ENCODE measurements at places on chromosomes 11 and 22.
A peak's percentile ranks its signal among the peaks of the same experiment; 100 is the strongest.

- no peak for DNase-seq
These were observed 133.2 kb downstream of the TRIM29 start for GRCh38 chr11:120004723-120005122.

- no peak for DNase-seq
These were observed 163.1 kb downstream of the ETS1 start for GRCh38 chr11:128424271-128424711.

DNA sequence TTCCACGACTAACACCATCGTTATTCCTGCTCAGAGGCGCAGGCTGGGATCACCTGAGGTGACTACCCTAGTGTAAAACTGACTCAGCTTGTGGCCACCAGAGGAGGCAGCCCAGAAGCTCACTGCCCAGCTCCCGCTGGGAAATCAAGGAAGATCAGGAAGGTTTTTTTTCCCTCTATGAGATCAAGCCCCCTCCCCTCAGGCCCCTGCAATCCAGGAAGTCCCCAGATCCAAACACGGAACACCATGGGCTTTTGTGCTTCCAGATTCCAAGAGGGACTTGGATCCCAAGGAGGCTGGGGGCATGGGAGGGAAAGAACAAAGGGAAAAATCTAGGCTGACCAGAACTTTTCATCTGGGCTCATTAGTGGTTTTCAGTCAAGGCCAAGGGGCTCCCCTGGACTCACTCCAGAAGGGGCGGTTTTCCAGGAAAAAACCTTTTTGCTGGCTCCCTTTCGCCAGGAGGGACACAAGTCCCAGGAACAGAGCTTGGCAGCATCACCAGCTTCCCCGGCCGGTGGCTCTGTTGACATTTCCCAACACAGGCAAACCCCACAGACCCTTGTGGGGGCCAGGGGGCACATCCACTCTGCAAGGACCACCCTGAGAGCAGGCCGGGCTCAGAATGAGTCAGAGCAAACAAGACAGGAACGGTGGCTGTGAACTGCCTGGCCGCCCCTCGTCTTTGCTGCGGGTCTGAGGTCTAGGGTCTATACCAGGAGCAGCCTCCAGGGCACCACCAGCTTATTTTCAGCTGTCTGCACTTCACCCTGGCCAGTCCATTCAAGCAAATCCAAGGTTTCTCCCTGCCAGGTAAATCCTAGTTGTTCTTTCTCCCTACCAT is 36.8 kb downstream of the MYH9 start:
- DNase-seq = peak; percentile 87

DNA sequence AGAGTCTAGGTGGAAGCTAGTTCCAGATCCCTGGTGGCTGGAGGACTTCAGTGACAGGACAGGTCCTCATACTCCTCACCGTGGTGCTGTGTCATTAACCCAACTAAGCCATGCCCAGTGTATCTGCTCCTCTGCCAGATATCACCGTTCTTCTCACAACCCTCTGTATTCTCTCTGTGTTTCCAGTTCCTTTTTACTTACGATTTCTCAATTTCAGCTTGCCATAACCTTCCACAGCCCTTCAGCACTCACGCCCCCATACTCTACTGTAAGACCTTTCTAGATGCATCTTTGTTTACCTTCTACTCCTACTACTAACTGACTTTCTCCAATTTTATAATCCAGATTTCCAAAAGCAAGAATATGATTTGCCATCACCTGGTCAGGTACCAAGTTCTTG is 26.1 kb upstream of the RIC3 start:
- no peak for DNase-seq

GRCh38 chr11:47391077-47391583 is 12.8 kb upstream of the SPI1 start:
- DNase-seq = no peak

- no peak for DNase-seq
These were observed 6.7 kb upstream of the GSTP1 start for GRCh38 chr11:67576735-67577475.

DNA sequence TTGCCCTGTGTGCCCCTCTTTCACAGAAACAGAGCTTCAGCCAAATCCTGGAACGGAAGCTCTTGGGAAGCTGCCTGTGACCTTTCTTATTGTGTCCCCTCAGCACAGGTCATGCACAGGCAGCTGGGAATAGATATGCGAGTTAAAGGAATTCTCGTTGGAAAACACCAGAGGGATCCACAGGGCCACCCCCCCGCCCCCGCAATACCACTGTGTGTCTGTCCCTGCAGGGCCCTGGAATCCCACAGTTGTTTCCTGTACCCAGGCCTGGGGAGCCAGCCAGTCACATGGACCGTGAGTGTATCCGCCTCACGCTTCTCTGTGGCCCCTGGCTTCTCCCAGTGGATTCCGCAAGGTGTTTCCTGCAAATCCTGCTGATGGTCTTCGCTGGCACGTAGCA is 29.0 kb downstream of the TIMP3 start:
- DNase-seq = no peak

- peak; percentile 52 for DNase-seq
These were observed 19.0 kb upstream of the E2F8 start for GRCh38 chr11:19259487-19260345.

DNA sequence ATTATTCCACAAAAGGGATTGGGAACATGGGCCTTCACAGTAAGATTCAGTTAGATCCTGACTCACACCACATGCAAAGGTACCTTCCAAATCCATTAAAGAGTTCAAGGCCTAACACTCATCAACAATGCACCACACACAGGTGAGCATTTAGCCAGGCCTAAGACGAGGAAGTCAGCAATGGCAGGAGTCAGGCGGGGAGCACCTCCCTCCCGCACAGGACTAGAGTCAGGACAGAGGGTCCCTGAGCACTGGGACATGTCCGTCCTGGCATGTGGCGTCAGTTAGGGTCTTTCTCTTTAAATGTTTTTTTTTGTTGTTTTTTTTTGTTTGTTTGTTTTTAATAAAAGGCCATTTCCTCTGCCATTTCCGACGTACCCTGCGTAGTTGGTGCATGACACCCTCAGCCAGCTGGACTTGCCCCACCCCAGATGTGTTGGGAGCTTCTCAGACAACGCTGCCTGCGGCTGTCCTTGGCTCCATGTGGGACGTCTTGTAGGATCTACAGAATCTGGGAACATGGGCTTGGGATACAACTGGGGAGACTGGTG is 1458.6 kb downstream of the BRD1 start:
- DNase-seq = no peak

DNA sequence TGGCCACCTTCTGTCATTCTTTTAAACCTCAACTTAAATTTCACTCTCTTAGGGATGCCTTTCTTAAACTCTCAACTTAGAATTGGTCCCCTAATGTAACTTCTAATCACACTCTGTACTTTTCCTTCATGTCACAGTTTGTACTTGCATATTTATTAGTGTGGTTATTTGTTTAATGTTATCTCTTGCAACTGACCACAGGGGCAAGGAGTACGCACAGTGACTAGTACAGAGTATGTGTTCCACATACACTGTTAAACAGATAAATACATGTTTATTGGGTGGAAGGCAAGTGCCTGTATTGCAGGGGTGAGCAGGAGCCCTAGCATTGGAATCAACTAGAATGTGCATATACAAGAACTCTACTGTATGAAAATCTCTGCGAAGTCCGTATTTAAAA is 554.0 kb downstream of the INSC start:
- DNase-seq = no peak

DNA sequence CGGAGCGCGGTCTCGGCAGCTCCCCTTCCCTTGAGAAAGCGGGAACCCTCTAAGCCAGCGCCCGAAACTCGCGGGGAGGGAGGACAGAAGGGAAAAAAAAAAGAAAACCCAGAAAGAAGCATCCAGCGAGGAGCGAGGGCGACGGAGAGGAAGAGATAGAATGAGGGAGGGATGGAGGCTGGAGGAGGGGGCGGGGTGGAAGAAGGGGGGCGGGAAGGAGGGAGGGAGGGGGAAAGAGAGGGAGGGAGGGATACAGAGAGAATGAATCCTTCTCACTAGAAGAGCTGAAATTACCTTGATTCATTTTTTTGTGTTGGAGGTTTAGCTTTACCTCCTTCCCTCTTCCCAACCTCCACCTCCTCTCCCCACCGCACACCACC is 19.3 kb upstream of the BDNF start:
- DNase-seq = no peak

- DNase-seq = no peak
These were observed 20.4 kb downstream of the ZNRF3 start for GRCh38 chr22:28903729-28904128.

DNA sequence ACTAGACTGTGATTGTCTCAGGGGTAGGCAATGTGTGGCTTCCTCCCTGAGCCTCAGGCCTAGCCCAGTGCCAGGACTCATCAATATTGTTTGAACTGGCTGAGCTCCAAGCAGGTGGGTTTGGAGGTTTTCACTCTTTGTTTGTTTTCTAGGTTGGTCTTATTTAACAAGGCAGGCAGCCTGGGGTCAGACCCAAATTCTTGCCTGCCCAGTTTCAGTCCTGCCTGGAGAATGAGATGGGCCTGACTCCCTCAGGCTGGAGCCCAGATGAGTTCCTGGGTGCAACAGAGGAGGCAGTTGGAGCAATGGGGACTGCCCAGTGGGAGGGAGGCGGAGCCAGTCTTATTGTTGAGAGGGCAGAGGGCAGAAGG is 28.3 kb upstream of the TP53I11 start:
- peak; percentile 60 for DNase-seq

DNA sequence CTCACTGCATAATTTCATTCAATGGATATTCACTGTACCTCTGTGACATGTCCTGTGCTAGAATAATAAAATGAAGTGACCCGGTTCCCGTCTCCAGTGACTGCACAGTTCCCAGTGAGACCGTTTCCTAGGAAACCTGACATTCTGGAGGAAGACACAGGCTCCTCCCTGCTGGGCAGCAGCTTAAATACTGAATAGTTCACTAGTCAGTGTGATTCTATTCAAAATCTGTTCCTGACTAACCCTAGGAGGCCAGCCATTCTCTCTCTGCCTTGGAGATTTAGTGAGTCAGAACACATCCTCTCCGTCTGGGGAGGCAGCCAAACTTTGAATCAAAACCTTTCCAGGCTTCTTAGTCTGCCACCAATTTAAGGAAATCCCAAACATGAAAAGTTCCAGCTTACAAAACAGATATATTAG is 11.3 kb downstream of the TRIM66 start:
- DNase-seq = peak; percentile 93

GRCh38 chr11:1887451-1888346 is 4.0 kb downstream of the PRR33 start:
- no peak for DNase-seq

GRCh38 chr22:29815580-29815979 is 22.5 kb downstream of the ASCC2 start:
- no peak for DNase-seq

GRCh38 chr11:80958361-80958760 is 1517.5 kb upstream of the TENM4 start:
- DNase-seq = peak; percentile 88

- peak; percentile 40 for DNase-seq
These were observed 84.0 kb downstream of the TRIM44 start for GRCh38 chr11:35746356-35747153.

GRCh38 chr11:22879630-22880029 is 19.4 kb upstream of the CCDC179 start:
- peak; percentile 18 for DNase-seq

DNA sequence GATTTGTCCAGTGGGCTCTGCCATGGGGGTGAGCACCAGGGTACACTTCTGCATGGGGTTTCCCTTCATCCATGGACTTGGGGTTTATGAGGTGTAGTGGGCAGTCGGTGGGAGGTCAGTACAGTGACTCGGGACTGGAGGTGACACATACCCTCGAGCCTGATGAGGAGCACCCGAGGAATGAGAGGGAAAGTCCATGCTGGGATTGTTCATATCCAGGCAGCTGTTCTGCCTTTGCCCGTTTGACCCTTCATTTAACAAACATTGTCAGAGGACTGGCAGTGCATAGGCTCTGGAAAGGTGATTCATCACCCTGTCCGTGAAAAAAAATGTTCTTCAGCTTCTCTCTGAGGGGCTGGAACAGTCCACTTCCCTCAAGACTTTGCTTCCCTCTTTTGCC is 2.7 kb downstream of the NAV2 start:
- peak; percentile 98 for DNase-seq

- DNase-seq = peak; percentile 16
These were observed 23.6 kb upstream of the RNASEH2C start for GRCh38 chr11:65744026-65744698.

DNA sequence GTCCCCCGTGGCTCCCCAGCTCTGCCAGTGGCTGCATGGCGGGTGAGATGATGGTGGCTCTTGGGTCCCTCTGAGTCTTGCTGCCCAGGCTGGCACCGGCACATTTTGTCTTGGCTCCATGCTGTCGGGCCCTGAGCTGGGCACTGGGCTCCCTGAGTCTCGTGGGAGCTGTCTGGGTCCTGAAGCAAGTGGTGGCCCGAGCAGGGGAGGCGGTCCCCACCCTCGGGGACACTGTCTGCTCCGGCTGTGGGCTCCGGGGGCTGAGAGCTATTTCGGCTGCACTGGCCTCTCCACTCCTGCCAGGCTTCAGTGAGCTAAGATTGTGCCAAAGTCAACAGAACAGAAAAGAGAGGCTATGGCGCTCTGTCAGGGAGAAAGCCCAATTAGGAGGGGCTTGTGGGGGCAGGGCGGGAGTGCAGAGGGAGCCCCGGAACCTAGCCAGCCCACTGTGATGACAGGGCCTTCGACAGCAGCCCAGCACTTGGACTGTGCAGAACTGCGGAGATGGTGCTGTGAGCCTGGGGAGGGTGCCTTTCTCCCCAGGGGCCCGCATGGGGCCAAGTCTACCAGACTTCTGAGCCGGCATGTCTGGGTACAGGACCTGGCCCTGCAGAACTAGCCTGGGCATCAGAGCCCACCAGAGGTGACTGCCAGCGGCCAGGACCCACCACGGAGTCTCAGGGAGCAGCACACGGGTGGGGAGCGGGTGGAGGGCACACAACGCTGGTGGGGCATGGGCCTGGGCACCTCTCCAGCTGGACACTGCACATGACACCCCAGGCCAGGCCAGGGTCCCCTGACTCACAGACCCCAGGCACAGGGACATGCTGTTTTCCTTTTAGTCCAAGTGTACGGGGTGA is 38.0 kb downstream of the RTN4R start:
- no peak for DNase-seq

DNA sequence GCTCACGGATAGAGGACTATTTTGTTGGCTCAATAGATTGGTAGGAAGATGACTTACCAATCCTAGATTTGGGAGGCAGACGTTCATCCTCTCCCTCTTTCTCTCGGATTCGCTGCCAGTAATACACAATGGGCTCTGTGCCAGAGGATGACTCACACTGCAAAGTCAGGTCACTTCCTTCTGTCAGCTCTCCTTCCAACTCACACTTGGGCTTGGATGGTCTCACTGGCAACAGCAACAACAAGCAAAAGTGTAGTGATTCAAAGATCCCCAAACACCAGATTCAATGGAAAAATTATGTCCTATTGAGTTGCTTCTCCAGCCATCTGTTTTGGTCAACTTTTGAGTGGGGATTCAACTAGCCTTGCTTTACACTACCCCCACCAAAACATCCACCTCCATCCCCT is 21.7 kb upstream of the HSPA8 start:
- peak; percentile 98 for DNase-seq

Measured in renal cortical epithelial cell (primary cell).